NCI-H2081 (cell line): ENCODE measurements at places on chromosomes 3 and 15.

GRCh38 chr3:192237992-192238608 lies 489.2 kb downstream of the FGF12 start:
- no peak for DNase-seq

DNA sequence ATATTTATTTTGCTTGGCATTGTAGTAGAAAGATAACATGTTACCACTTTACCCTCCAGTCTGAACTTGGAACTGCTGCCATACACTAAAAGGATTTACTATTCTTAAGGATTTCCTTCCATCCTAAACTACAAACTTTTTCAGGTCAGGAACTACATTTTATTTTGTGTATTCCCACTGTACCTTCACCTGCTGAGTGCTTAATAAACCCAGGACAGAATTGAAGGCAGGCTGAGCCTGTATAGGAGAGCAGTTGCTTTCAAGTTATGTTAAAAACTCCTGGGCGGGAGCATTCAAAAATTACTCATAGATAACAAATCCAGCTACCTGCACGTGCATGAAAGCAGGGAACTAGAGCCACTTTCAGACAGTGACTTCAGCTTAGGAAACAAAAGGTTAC lies 58.3 kb downstream of the CACNA1D start:
- no peak for DNase-seq

GRCh38 chr15:98653686-98654085 lies 5.3 kb downstream of the IGF1R start:
- no peak for DNase-seq

- no peak for DNase-seq
These were observed 96.8 kb downstream of the PLCH1 start for GRCh38 chr3:155648013-155648591.

GRCh38 chr15:38695249-38696108 lies 130.9 kb upstream of the RASGRP1 start:
- DNase-seq = no peak

GRCh38 chr3:194019398-194020165 lies 116.4 kb upstream of the HES1 start:
- DNase-seq = no peak

DNA sequence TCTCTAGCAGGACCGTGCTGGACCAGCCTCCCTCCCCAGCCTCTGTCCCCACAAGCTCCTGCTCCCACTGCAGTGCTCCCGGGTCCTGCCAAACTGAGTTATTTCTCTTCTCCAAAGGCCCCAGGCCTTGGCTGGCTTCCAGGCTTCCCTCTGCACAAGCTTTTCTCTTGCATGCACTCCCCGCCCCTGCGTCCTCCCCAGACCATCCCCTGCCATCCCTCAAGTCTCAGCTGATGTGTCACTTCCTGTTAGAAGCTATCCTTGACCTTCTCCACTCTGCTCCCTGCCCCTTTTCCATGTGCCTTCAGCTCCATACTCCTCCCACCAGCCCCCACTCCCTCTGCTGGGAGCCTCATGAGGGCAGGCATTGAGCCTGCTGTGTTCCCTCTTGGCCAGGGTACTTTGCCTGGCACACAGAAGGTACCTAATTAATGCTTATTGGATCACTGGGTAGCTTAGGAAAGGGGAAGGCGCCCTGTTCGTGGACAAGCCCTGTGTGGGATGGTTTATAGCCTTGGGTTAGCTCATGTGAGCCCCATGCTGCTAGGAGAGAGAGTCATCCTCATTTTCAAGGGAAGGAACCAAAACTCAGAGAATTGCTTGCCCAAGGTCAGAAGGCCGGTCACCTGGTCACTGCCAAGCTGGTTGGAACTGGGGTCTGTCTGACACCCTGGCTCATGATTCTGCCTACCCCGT lies 56.4 kb downstream of the FEM1B start:
- DNase-seq = no peak

DNA sequence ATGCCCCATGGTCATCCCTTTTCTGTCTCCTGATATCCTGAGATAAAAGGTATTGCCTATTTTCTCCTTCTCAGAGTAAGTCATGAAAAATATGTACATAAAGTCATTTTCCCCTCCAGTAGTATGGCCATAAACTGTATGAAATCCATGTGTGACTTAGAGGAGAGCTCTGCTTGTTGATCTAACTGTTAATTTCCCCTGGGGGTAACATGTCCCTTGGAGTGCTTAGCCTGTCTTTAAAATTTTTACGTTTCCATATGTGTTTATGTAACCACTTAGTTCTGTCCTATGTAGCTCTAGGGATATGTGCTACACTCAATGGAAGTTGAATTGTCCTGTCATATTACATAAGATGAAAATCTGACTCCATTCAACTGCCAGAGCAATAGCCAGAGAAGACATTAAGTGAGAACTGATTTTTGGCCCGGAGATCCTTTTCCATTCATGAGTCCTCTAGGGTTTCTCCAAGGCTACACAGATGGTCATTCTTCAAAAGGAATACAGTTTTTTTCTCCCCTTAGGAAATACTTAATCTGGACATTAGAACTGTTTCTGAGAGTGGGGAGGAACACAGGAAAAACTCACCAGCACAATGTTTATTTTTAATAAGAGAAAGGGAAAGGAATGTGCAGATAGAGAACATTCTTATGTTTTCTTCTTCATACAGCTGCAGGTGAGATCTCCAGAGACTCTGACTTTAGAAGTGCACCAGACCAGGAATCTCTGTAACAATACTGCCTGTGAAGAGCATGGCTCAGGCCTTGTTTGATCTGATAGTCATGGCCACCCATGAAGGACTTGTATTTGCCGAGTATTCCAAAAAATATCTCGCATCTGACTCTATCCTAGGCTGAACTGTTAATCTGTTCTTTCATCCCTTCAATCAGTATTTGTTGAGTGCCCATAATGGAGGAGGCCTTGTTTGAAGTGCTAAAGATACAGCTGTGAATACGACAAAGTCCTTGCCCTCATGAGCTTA lies 29.8 kb upstream of the CLRN1 start:
- no peak for DNase-seq

GRCh38 chr3:138432576-138433240 lies 1.7 kb upstream of the ESYT3 start:
- no peak for DNase-seq
